CD4-positive, alpha-beta T cell treated with Interleukin-15 for 1 hour (primary cell): ENCODE measurements at places on chromosomes 16 and 17.

DNA sequence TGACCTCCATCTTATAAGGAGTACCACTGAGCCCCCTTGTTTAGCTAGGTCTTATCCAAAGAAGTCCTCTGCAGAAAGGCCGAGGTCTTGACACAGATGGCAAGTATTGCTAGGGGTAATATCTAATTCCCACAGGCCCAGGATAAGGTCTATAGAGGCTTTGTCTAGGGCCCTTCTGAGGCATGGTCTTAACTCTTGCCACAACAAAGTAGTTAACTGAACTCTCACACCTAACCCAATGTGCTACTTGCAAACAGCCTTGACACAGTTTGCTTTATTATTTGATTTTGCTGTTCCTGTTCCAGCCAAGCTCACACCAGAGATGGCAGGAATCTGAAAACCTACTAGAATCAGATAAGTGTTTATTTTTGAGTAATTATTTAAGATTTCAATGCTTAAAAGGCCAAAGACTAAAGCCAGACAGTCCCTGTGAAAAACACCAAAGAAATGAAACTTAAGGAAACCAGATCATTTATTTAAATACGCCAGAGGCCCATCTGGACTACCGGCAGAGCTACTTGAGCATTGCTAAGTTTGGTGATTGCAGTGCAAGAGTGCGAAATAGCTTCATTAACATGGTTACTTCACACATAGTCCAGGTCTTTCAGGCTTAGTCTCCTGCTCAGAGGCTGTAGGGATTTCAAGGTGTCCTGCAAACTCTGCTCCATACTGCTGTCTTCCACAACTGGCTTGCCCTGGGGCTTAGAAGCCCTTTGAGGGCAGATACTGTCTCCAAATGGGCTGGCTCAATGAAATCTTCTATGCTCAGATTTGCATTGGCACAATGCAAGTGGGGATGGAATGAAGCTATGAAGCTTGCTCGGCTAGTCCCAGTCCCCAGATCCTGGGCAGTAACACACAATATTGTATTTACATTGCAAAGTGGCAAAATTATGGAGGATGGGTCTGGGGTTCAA lies 28.5 kb upstream of the SUPT4H1 start:
- no peak for DNase-seq

GRCh38 chr17:19384723-19385391 lies 2.1 kb downstream of the MFAP4 start:
- DNase-seq: peak; percentile 24

DNA sequence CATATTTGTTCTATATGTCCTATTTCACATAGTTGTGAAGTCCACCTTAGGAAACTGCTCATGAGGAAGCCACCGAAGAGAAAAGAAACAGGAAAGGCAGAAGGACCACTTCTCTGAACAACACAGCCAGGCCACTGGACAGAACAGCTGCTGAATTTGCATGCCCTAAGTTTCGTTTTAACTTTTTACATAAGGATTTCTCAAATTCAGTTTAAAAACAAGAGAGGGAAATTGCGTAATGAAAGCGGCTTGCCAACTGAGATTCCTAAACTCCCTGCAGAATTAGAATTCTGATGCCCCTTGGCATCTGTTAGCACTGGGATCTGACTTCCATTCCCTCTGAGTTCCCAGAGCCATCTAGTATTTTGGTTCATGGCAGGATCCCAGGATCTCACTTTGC lies 5.0 kb upstream of the CCL8 start:
- no peak for DNase-seq

- no peak for DNase-seq
Observed at GRCh38 chr17:49488612-49489011, 6.5 kb upstream of the NGFR start.

DNA sequence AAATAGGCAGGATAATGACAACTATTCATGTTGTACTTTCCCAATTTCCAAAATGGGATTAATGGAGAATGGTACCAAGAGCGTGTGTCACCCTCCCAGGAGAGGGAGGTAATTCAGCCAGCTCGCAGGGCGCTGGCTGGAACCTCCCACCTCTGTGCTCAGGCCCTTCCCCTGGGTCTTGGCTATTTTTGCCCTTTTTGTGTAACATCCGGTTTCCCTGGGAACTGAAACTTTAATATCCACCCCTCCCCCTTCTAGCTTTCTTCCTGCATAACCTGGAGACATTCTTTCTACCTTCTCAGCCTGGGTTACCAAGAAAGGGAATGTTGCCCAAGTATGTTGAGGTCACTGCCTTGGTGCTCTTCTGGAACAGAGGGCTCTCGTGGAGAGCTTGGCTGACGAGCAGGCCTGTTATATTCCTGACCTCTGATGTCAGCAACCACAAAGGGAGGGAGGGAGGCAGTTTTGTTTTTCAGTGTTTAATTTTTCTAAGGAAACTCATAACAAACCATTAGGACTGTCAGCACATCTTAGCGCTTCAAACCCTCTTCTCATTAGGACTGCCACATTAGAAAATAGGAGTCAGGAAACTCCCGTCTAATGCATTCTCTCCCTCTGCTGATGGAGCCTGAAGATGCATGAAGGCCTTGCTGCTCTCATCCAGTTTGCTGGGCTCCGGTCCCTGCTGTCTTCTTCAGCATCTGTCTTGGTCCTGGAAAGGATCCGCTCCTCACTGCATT lies 25.6 kb downstream of the ITGB3 start:
- DNase-seq: peak; percentile 58

GRCh38 chr16:69538808-69539207 lies 27.0 kb upstream of the NFAT5 start:
- no peak for DNase-seq

GRCh38 chr17:58525239-58525638 lies 10.8 kb upstream of the MTMR4 start:
- no peak for DNase-seq

DNA sequence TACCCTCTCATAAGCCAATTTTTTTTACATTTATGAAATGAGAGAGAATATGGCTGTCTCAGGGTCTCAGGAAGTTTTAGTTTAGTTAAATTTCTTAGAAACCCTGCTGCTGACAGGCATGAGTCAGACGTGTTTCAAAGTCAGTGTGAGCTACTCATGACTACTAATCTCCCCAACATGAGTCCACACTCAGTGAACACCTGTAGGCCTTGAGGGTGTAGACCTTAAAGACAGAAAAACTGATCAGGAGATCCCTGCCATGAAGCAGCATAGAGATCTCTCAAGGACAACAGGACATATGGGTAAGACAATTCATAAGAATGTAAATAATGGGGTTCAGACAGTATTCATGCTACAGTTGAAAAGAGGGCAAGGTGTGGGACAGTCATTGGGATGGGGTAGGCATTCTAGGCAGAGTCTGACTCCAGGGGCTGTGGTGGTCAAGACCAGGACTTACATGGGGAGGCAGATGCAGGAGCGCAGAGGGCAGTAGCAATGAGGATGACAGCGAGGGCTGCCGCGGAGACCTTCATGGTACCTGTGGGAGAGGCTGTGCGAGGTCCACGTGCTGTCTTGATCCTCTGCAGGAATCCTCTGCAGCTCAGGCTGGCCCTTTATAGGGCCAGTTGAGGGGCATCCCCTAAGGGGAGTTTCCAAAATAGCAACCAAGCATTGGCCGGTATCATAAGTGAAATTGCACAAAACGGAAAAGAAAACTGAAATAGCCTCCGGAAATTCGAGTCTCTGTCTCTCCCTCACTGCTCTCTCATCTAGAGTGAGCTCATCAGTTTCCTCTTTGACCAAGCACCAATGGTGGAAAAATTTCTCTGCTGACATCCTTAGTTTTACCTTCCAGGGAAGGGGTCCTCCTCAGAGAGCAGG lies at the start of gene CCL5:
CCL5 (minus strand) TSS at position 588 of the 882 bp plus-strand sequence.
- DNase-seq: peak; percentile 84

DNA sequence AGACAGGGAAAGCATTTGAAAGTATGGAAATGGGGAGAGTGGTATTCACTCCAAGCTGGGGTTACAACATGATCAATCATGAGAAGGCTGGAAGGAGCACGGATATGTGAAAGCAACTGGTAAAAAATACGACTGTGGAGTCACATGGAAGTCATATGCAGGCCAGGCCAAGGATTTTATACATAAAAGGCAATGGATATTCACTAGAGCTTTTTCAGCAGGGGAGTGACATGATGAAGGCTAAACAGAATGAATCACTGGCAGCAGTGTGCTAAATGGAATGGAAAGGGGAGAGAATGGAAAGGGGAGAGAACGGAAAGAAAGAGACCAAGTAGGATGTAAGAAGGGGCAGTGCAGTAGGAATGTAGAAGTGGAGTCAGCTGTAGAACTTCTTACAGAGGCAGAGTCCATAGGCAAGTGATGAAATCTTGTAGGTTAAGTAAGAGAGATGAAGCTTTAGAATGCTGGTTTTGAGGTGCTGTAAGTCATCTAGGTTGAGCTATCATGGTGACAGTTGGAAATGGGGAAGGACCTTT lies 13.0 kb upstream of the NETO2 start:
- DNase-seq: no peak

DNA sequence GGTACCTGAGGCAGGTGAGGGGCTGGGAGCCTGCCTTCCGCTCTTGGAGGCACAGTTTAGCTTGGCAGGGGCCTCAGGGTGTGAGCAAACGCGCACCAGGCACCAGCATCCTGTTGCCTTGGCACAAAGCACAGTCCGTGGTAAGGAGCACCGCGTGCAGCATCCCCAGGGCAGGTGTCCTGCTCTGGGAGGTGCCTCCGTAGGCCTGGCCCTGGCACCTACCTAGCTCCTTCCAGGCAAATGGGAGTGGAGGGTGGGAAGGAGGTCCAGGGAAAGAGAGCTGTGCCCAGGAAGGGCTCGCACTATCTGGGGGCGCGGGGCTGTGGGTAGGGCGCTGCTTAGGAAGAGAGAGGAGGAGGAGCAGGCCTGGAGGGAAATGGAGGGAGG lies 3.1 kb upstream of the GSE1 start:
- no peak for DNase-seq

GRCh38 chr16:84423416-84423837 lies 55.1 kb downstream of the ATP2C2 start:
- DNase-seq: no peak

DNA sequence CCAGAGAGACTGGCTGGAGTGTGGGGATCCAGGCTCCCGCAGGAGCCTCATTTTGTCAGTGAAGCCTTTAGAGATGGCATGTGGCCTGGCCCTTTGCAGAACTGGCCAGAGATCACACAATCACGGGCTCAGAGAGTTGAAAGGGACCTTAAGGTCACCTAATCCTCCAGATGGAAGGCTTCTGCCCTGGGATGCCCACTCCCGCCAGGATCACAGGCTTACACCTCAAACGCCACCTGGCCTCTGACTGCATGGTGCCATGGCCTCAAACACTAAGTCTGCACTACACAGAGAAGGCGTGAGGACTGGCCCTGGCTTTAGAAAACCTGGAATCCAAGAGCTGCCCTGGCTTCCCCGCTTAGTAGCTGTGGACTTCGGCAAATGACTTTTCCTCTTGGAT lies 306.8 kb upstream of the CCL2 start:
- DNase-seq: no peak

- no peak for DNase-seq
Observed at GRCh38 chr16:51657848-51658247, 506.8 kb upstream of the SALL1 start.

DNA sequence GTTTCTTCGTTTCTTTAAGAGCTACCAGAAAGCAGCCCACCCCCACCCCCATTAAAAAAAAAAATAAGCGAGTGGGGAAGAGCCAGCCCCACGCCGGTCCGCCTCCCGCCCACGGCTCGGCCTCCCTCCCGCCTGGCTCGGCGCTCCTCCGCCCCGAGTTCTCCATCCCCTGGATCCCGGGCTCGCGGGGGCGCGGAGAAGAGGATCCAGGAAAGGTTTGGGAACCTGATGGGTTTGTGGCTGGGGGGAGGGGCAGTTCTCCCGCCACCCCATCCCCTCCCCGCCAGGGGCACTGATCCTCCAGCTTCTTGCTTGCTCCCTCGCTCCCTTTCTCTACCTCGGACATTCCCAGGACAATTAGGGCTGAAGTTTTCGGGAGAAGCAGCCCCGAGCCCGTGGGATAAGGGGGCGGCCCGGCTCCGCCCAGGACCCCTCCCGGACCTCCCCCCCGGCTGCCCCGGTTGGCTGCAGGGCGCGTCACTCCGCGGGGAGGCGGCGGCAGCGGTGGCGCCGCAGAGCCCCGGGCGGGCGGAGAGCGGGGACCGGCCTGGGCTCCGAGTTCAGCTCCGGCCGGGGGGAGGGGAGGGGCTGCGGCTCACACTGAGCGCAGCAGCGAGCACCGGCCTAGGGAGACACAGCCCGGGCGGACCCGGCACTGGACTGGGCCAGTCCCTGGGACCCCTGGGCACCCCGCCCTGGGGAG lies 1.0 kb upstream of the SALL1 start:
- DNase-seq: no peak

DNA sequence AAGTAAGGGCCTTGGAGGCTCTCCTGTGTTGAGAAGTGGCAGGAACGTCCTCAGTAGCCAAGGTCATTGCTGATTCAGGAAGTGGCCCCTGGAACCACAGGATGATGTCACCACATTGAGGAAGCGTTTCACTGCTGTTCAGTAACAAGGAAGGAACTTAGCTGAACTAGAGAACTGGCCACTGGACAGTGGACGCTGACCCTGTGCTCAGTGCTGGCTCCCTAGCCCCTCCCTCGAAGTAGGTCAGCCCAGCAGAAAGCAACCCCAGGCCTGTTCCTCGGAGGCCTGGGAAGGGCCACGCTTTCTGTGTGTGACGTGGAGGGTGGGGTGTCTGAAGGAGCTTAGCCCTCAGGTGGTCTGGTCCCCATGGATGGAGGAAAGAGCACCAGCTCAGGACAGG lies 58.3 kb downstream of the B9D1 start:
- DNase-seq: peak; percentile 75

DNA sequence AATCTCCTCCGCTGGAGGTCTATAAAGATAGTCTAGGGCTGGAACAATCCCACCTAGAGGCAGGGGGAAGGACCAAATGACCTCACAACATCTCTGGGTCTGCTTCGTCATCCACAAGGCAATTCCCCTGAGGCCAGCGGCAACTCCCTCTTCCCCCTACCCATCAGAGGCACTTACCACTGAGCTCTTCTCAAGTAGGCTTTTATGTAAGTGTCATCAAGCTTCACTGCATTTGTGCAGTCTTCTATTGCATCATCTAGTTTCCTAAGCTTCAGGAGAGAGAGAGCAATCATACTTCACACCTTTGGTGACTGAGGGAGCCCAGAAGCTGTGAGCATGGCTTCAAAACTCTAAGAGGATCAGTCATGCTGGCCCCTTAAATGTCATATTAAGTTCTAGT lies 21.0 kb downstream of the CNP start:
- no peak for DNase-seq

DNA sequence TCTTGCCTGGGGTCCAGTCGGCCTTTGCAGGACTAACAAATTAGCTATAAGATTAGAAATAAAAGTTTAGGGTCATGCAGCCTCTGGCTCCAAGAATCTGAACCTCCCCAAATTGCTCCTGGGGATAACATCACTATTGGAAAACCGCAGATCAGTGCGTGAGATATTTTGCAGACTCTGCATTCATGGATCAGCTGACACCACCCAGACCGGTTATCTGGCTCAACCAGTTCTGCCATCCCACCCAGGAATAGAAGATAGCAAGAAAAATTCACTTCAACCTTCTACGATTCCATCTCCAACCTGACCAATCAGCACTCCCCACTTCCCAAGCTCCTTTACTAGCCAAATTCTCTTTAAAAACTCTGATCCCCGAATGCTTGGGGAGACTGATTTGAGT lies 4.3 kb upstream of the PGS1 start:
- DNase-seq: no peak
